ENCODE measurements at places on chromosomes 5 and 9.

- DNase-seq = no peak
These were observed 110.8 kb downstream of the ADRB2 start for GRCh38 chr5:148937239-148937638.

DNA sequence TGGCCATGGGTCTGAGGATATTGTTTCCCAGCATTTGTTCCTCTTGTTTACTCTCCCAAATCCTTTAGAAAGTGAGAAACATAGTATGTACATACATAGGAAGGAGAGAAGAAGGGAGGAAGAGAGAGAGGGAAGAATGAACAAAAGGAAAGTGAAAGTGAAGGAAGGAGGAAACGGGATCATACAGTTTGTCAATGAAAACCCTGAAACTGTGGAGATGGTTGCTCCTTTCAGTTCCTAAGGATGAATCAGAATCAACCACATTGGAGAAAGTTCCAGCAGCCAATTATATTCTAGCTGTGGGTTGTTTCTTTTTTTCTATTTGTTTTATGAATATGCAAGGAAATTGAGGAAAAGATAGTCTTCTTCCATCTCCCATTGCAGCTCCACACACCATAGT, 396.5 kb downstream of the MLLT3 start:
- peak; percentile 8 for DNase-seq

GRCh38 chr5:1419476-1420210, 25.6 kb downstream of the SLC6A3 start:
- DNase-seq = no peak

DNA sequence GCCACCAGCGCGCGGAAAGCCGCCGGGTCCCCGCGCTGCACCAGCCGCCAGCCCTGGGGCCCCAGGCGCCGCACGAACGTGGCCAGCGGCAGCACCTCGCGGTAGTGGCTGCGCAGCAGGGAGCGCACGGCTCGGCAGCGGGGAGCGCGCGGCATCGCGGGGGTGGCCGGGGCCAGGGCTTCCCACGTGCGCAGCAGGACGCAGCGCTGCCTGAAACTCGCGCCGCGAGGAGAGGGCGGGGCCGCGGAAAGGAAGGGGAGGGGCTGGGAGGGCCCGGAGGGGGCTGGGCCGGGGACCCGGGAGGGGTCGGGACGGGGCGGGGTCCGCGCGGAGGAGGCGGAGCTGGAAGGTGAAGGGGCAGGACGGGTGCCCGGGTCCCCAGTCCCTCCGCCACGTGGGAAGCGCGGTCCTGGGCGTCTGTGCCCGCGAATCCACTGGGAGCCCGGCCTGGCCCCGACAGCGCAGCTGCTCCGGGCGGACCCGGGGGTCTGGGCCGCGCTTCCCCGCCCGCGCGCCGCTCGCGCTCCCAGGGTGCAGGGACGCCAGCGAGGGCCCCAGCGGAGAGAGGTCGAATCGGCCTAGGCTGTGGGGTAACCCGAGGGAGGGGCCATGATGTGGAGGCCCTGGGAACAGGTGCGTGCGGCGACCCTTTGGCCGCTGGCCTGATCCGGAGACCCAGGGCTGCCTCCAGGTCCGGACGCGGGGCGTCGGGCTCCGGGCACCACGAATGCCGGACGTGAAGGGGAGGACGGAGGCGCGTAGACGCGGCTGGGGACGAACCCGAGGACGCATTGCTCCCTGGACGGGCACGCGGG, at the start of gene TERT:
Gene TERT (minus strand): TSS at position 234 of the 815 bp plus-strand sequence. CDS start 79 bp downstream, at position 155.
- no peak for DNase-seq

- DNase-seq = peak; percentile 42
These were observed 406.9 kb upstream of the ACTBL2 start for GRCh38 chr5:57889558-57889957.

GRCh38 chr5:94268226-94268625, 350.2 kb downstream of the KIAA0825 start:
- no peak for DNase-seq

- DNase-seq = no peak
These were observed 24.0 kb downstream of the CDKN2A start for GRCh38 chr9:21969951-21970799.

DNA sequence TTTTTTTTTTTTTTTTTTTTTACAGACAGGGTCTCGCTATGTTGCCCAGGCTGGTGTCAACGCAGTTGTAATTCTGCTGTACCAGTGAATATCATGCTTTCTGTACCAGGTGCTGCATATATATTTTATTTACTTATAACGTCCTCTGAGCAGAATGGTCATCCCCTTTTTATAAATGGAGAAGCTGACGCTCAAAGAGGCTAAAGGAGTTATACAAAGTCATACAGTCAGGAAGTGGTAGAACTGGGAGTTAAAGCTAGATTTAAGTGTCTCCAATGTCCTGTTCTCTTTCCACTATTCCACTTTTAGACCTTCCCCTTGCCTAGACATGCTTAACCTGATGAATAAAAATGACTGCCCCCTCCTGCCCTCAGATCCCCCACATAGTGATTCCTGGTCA, 1.2 kb upstream of the SIL1 start:
- DNase-seq = no peak

DNA sequence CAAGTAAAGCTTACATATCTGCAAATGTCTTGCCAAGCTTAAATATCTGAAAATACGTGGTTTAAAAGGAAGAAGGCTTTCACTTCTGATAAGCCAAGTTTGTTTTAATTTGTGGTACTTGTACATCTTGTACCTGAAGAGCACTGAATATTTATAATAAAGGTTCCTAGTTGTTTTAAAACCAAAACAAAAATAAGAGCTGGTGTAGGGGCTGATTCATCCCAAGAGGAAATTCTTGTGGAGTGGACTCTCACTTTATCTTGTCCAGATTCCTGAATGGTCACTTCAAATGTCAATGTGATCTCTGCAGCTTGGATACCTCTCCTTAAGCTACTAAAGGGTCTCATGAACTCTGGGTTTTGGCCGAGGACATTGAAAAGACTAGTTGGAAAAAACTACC, 29.5 kb downstream of the MAMDC2 start:
- peak; percentile 33 for DNase-seq

- no peak for DNase-seq
These were observed 184.0 kb upstream of the NR4A3 start for GRCh38 chr9:99637641-99638040.

DNA sequence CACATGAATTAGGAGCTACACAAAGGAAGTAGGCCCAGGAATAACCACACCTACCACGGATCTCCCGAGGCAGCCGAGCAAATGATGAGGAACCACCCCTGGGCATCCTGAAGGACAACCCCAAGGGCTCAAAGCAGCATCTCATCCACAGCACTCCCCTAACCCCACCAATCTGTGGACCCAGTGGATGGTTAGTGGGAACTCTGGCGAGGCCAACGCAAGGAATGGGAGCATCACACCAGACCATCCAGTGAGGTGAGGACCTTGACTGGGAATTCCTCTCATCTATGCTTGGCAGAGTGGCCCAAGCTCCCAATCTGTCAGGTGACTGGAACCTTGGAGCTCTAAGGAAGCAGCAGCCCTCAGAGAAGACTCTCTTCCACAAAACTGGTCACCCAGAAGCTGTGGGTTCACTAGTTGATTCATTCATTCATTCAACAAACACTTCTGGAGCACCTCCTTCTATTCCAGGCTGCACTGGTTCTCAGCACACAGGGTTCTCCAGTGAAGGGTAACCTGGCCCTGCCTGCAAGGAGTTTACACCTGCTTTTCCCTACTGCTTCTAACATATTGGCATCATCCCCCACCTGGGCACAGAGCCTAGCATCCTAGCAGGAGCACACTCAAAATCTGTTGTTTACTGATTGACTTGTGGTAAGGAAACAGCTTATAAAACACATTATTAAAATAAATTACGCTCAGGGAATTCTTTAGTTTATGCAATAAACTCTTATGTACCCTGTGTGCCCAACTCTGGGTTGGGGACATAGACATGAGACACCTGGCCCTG, 4.9 kb downstream of the ACSL6 start:
- no peak for DNase-seq

DNA sequence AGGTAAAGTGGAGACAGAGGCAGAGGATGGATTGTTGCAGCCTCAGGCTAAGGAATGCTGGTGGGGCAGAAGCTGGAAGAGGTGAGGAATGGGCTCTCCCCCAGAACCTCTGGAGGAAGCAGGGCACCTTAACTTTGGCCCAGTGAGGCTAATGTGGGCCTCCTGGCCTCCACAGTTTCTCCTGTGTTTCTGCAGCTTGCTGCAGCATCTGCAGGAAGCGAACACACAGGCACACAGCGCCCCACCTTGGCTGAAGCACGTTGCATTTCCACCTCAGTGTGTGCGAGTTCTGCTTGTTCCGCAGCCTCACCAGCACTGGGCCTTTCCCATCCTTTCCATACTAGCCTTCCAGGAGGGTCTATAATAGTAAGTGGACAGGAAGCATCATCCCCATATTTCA, 27.2 kb upstream of the ASS1 start:
- no peak for DNase-seq

- peak; percentile 62 for DNase-seq
These were observed 58.0 kb downstream of the GRAMD2B start for GRCh38 chr5:126481243-126481642.

- no peak for DNase-seq
These were observed 868.0 kb upstream of the CTNND2 start for GRCh38 chr5:12772276-12772675.

- DNase-seq = peak; percentile 67
These were observed 735 bp upstream of the RPL26L1 start for GRCh38 chr5:172958331-172959046.

- peak; percentile 76 for DNase-seq
These were observed 45.9 kb downstream of the C9orf50 start for GRCh38 chr9:129574911-129575585.

DNA sequence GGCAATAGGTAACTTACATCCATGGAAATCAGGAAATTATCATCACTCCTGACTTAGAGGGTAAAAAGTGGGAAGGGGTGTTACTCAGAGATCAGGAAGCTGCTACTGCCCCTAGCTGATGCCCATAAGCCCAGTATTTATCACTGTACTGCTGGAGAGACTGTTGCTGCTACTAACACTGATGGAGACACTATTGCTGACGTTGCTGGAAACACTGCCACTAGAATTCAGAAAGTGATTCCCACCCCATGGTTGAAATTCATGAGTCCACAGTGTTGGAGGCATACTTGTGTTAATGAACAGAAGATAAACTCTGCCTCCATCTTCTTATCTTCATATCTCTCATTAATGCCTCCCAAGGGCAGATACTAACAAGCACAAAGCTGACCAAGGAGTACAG, 97.6 kb downstream of the MTX3 start:
- DNase-seq = no peak

GRCh38 chr5:107820429-107820828, 149.7 kb upstream of the EFNA5 start:
- DNase-seq = no peak

DNA sequence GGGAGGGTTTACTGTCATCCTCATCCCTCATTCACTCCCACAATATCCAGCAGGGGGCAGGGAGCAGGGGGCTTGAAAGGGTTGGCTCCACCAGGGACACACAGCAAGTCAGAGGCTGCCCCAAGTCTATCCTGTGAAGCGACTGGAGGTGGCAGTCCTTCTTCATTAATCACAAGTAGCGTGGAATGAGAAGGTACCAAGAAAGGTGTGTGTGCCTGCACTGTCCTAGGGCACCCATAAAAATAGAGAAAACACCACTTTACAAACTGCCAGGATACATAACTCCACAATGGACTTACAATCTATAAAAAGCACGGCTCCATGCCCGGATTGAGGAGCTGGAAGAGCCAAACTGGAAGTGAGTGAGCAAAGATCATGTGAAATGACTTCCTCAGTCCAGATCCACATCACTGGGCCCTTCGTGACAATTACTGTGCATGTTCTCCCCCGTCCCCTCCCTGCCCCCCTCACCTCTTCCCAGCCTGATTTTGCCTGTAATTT, 183.9 kb downstream of the SLIT3 start:
- DNase-seq = no peak

- no peak for DNase-seq
These were observed 254.2 kb upstream of the TRPC7 start for GRCh38 chr5:136619556-136619955.

DNA sequence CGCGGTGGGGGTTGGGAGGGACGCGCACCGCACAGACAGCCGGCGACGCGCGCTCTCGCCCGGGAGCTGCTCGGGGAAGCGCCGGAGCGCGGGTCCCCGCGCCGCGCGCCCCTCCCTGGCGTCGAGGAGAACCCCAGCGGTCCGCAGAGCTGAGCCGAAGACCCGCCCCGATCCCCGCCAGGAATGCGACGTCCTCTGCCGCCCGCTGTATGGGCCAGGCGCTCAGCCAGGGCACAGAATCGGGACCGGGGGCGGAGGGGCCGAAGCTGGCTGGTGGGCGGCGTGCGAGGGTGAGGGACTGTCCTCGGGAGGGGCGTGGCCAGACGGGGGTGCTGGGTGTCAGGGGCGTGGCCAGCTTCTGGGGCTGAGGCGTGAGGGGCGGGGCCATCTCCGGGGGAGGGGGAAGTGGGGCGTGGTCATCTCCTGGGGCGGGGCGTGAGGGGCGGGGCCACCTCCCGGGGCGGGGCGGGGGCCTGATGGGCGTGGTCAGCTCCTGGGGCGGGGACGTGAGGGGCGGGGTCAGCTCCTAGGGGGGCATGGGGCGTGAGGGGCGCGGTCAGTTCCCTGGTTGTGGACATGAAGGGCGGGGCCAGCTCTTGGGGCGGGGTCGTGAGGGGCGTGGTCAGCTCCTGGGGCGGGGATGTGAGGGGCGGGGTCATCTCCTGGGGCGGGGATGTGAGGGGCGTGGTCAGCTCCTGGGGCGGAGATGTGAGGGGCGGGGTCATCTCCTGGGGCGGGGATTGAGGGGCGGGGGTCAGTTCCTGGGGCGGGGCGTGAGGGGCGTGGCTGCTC, 965 bp downstream of the PTGDS start:
- peak; percentile 82 for DNase-seq

DNA sequence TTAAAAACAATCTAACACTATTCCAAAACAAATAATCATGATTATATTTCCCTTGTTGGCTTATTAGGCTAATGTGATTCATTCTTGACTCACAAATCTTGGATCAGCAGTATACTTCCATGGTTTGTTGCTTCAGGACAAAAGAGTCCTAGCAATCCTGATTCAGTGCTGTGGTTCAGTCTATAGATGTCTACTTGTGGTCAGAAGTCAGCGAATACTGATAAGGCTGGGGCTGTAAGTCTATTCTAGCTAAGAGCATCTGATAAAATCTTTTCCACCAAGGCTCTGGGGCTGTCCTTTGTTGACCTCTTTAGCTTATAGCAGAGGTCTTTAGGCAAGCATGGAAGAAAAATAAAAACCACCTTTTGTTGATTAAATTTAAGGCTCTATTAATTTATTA, 4.4 kb upstream of the SMIM3 start:
- peak; percentile 86 for DNase-seq

- DNase-seq = peak; percentile 59
These were observed 66.2 kb downstream of the NDST1 start for GRCh38 chr5:150573867-150574817.

- DNase-seq = no peak
These were observed 40.0 kb downstream of the AMBP start for GRCh38 chr9:114037961-114038723.

Measured in fibroblast of villous mesenchyme (primary cell).